Stimulated activated CD4-positive, alpha-beta T cell treated with anti-CD3 and anti-CD28 coated beads, Interleukin-12 subunit alpha, Interleukin-12 subunit beta, amount 100 ng/mL, for 4 hours (primary cell): ENCODE measurements at places on chromosomes 3 and 15.

DNA sequence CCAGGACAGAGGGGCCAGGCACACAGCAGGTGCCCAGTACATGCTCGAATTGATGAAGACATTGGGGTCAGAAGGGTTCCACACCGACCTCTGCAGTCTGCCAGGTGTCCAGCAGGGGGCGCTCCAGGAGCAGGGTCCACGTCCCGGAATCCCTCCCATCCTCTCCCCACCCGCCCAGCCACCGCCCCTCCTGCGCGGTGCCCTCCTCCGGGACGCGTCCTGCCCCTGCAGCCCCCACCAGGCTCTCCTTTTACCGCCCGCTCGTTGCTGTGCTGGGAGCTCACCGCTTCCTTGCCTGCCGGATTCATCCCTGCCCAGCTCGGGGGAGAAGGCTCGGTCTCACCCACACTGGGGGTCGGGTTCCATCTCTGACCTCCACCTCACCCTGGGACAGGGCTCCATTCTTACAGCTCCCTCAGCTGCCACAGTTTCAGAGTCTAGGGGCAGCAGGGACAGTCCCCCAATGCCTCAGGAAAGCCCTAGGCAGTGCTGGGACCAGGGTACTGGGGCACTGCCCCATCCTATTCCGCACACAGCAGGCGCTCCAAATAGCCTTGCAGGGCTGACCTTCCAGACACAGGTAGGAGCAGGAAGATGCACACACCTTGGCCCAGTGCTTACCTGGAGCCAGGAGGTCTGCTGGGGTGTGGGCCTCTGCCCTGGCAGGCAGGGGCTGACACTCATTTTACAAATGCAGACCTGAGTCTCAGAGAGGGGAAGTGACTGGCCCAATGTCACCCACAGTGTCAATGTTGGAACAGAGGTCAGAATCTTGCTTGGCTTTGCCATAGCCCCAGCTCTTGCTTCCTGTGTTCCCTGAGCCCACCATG lies 31.0 kb downstream of the GRIP2 start:
- DNase-seq: peak; percentile 72

GRCh38 chr3:4006288-4006687 lies 207.1 kb downstream of the LRRN1 start:
- DNase-seq: no peak

DNA sequence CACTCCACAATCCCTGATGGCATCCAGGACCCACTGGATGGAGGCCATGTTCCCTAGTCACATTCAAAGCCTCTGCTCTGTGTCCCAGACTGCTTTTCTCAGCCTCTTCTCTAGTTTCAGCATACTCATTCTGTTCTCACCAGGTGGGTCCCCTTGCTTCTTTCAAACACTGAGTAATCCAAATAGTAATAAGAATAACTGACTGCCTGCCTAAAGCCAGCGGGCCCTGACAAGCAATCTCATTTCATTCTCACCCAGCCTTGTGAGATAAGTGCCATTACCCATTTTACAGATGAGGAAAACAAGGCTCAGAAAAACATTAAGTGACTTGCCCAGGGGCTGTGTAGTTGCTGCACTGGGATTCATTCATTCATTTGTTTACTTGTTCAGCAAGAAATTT lies 25.4 kb downstream of the MAPKAPK3 start:
- DNase-seq: no peak

DNA sequence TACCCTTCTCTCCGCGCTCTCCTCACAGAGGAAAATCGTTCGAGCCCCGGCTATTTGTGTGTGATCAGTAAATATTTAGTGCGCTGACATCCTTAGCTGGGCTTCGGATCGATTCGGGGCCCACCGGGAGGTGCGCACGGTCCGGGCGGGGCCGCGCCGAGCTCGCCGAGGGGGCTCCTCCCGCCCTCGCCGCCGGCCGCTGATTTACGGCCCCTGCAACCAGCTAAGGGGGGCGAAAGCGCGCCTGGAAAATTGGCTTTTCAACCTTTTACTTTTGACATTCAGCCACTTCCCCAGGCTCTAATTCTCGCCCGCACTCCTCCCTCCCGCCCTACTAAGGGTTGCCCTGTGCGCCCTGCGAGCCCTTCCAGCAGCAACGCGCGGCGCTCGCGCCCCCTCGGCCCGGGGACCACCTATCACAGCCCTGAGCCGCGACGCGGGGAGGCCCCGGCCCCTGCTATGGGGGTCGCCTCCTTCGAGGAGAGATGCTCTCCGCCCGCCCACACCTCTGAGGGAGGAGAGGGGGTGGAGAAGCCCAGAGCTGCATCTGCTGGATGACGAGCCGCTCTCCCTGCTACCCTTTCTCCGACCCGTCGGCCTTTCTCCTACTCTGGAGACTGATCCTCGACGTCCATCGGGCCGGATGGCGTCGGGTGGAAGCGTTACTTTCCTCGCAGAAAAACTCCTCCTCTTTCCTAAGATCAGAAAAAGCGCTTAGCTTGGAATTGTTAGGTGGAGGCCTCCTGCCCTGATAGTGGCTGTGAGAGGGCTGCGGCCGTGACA lies 7.8 kb upstream of the NR2F2 start:
- no peak for DNase-seq

GRCh38 chr3:60136601-60137000 lies 1086.8 kb upstream of the CFAP20DC start:
- DNase-seq: no peak

- no peak for DNase-seq
Observed at GRCh38 chr15:74829486-74829885, 3.1 kb downstream of the CPLX3 start.

- DNase-seq: peak; percentile 8
Observed at GRCh38 chr15:59691194-59691805, 2.2 kb upstream of the BNIP2 start.

DNA sequence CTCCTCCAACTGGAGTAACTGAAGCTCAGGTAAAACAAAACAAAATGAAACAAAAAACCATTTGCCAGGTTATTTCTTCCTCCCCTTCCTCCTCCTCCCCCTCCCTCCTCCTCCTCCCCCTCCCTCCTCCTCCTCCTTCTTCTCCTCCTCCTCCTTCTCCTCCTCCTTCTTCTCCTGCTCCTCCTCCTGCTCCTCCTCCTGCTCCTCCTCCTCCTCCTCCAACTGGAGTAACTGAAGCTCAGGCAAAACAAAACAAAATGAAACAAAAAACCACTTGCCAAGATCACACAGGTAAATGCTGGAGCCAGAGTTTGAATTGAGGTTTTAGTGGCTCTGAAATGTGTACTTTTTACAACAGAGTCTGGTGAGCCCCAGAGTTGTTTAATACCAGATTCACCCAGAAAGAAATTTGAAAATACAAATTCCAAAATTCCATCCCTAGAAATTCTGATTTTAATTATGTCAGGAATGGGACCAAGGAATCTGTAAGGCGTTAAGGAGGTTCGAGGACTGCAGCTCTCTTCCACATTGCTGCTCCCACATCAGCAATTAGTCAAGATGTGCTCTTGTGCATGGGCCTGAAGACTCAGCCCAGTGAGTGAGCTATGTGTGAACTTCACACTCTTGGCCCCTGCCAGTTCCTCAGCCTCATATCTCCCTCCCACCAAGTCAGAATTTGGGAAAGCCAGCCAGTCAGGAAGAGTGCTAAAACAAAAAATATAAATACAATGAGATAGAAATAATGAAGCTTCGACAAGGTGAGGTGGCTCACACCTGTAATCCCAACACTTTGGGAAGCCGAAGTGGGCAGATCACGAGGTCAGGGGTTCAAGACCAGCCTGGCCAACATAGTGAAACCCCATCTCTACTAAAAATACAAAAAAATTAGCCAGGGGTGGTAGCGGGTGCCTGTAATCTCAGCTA lies 31.6 kb upstream of the ZNF770 start:
- DNase-seq: no peak
